CD4-positive, alpha-beta T cell treated with Interferon gamma for 1 hour (primary cell): ENCODE measurements at places on chromosomes 12 and 14.

DNA sequence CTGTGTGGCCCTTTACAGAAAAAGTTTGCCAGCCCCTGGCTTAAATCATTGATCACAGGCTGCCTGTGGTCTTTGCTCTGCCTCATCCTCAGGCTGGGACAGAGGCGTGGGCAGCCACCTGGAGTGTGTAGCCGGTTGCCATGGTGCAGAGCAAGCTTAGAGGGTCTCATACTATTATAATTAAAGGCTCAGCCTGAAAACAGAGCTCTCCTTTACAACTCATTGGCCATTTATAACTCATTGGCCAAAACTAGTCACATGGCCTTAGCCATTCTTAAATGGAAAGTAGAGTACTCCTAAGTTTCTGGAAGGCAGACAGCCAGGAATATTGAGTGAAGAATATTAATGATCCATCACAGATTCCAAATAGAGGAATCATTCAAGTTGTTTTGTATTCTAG, 3.0 kb downstream of the HSP90B1 start:
- no peak for DNase-seq

DNA sequence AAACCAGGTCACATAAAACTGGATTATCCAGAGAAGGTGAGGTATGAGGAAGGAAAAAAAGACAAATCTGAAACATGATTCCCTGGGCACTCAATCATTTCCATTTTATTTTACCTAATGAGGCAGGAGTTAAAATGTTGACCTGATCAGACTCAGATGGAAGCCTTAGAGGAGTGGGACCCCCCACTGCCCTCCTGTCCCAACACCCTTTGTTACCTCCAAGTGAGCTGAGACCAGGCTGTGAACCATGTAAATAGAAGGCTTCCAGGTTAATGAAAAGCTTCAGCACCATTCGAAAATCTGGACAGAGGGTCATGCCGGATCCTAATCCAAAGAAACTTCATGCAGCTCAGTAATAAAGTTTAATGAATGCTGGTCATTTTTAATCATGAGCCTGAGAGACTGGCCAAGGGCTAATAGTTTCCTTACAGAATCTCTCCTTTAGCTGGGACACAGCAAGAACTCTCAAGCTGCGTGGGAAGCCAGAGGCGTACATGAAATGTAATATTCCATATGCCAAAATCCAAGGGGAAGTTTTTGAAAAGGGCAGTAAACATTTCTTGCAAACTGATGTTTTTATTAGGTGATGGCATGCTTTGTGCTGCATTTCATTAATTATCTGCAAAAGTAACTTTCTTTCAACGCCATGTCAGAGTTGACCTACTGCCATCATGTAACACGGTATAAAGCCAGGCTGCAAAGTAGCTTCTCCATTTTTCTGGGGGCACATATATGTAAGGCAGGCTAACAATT, 183.0 kb downstream of the PAX9 start:
- DNase-seq = no peak

GRCh38 chr12:57498132-57498502, 10.2 kb downstream of the MARS1 start:
- DNase-seq = no peak

DNA sequence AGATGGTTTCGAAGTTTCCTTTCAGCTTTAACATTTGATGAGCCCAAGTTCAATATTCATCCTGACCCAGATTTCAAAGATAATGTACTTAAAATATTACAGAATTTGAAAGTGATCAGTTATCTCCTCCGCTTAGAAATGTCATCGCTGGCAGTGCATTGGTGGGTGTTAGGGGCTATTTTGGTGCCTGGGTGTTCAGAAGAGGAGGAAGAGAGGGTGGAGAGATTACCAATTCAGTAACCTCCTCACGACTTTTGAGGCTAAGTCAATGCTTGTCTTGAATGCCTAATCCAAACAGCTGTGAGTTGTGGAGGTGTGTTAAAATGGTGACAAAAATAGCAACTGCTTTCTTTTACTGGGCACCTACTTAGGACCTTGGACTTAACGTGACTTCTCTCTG, 13.8 kb upstream of the DGLUCY start:
- DNase-seq = no peak

GRCh38 chr12:52056801-52057637, 5.8 kb downstream of the NR4A1 start:
- DNase-seq = peak; percentile 26

DNA sequence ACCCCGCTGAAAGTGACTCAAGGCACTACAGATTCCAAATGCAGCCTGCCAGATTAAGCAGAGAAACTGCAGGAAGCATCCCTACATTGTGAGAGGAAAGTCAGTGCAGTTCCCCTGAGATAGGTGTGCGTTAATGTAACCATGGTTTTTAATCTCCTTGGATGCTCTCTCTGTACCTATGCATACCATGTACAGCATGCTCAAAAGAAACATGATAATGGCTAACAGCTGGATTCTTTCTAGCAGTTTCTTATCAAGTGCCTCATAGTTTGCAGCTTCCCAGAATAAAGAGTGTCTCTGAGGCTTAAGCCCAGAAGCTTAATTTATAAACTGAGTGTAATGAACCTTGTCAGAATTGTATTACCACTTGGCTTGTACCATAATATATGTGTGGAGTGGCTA, 17.1 kb upstream of the MDM1 start:
- no peak for DNase-seq

GRCh38 chr12:6182279-6182898, 17.8 kb upstream of the CD9 start:
- no peak for DNase-seq

DNA sequence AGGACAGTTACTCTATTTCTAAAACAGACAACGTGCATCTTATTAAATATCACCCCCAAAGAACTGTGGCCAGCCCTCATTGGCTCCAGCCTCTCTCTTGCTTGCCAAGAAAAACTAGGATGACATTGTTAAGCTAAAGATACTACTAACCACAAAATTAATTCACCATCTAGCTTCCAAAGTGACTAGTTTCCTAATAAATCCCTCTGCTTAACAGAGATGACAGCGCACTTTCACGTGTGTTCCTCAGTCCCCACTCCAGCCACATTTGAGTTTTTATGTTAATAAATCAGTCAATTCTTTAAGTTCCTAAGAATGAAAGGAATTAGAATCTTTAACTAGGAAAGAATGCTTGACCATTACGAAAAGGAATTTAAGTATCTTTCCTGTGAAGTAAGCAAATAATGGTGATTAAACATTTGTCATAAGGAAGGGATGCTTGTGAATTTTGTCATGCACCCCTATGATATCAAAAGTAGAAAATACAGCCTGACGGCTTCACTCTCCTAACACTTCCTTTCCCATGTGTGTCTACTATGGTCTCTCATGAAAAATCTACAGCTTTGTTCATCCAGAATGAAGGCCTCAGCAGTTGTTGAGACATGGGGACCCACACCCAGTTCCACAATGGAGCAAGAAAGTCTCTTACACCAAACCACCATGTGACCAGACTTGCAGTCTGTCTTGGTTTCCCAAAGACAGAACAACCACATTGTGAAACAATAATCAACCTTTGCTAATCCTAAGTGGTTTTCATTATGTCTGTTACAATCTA, 8.1 kb downstream of the CORO1C start:
- peak; percentile 11 for DNase-seq

DNA sequence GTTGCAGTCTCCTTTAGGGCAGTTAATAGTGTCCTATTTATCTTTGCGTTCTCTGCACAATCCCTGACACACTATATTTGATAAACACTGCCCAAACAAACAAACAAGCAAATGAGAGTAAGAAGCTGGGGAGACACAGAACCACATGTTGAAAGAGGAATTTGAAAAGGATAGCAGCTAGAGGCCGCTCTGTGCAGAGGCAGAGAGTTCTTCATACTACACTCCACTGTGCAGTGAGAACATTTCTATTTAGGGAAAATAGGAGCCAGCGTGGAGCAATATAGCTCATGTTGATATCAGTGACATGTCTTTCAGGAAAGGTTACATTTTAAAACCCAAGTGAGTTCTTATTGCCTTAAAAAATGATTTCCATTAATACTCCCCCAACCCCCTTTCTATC, 140.3 kb upstream of the SEL1L start:
- no peak for DNase-seq

DNA sequence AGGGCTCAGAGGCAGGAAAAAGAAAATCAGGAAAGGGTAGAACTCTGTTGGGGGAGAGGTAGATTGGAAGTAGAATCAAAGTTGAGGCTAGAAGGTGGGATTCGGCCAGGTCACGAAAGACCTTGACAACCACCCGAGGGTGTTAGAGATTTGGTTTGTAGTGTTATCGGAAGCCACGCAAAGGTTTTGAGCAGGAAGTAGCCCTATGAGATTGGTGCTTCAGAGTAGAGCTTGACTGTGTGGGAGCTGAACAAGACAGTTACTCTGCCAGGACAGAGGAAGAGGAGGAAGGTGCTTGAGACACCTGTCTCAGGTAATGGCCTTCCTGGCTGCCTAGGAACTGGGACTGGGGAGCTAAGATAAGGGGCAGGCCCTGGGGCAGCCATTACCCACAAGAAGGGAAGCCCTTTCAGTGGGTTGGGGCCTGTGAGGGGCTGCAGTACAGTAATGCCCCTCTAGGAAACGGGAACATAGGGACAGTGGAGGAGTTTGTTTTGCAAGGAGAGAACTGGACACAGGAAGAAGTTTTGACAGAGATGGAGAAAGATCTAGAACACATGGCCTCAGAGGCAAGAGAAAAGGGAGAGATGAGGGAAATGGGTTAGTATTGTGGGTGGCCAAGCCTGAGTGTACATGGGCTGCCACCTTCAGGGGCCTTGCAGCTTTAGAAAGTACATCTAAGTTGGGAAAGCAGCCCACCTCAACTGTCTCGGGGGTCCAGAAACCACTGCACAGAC, 73.5 kb downstream of the RIN3 start:
- DNase-seq = no peak

DNA sequence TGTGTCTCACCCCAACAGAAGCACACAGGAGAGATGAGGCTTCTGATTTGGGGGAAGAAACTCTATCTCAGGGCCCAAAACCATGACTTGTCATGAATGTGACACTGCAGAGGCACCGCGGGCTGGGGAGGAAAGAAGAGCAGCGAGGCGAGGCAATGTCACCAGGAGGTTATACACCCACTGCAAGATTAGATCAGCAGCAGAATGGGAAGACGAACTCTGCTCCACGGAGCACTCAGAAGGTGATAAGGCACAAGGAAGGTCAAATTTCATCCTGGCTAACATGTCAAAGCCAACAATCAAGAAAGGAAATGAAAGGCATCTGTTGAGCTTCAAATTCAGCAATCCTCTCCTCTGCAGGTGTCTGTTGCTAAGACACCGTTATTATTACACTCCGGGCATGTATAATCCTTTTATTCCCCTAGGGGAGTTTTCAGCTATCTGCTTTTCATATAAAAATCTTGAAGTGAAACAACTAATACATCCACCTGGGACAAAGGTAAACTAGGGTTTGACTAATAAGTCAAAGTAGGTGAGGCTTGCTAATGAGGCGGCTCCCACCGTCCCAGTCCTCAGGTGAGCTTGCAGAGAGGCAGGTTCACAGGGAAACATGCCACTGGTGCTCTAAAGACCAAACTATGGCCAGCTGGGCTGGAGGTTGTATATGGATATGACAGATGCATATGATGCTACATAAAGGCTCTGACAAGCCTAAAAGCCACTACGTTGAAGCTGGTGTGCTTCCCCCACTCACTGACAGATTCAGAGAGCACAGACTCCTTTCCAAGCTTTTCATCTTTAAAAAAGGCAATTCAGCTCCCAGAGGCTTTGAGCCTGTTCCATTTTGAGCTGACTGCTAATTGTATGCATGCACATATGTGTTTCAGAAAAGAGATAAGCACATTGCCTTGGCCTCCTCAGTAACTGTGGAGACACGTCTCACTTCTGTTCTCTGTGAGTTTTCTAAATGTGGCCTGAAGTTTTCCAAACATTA, 221.2 kb downstream of the NELL2 start:
- no peak for DNase-seq

- no peak for DNase-seq
These were observed 13.6 kb downstream of the ARHGAP5 start for GRCh38 chr14:32090686-32091085.

- DNase-seq = no peak
These were observed 193.1 kb upstream of the FSCB start for GRCh38 chr14:44700184-44700583.

- DNase-seq = no peak
These were observed 188.5 kb downstream of the ALX1 start for GRCh38 chr12:85468356-85469157.

- peak; percentile 28 for DNase-seq
These were observed 50.4 kb downstream of the DYRK2 start for GRCh38 chr12:67698672-67699581.

GRCh38 chr12:89225808-89226411, 126.4 kb downstream of the DUSP6 start:
- no peak for DNase-seq
